ENCODE measurements at places on chromosomes 3 and 15.

DNA sequence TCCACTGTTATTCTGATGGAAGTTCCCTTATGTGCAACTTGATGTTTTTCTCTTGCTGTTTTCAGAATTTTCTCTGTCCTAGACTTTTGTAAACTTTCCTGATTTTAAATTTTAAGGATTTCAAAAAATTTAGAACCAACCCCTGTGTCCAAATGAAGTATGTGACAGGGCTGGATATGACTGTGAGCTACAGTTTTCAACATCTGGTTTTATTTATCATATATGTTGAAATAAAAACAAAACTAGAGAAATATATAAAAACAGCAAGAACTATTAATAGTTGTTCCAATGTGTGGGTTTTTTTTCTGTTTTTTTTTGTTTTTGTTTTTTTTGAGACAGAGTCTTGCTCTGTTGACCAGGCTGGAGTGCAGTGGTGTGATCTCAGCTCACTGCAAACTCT, 47.4 kb upstream of the PSMD6 start:
- no peak for DNase-seq

DNA sequence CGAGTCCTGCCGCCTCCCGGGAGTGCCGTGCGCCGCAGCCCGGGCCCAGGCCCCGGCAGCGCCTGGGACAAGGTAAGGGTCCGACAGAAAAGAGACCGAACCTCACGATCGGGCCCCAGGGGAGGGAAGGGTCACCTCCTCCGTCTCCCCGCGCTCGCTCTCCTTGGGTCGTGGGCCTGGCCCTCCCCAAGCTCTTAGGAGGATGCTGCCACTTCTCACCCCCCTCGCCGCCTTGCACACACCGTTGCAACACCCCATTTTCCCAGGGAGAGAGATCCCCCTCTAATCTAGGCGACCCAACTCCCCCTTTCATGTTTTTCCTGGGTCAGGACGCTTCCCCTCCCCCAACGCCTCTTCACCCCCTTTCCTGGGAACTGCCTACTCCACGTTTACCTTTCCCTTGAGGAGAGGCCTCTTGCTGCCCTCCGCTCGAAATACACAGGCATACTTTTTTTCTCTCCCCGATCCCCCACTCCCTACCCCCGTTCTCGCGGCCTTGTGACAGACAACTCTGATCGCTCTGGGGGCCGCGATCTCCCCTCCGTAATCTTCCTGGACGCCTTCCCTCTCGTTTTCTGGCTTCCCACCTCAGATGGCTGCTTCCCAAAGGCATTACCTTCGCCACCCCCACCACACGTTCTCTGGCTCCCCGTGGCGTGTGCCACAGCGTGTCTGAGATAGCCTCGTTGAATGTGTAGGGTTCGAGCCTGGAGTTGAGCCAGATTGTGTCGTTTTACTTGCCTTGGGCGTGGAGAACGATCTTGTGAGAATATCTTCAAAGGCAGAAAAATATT, 688 bp downstream of the SETD5 start:
- no peak for DNase-seq

GRCh38 chr3:21520106-21520963, 230.7 kb downstream of the ZNF385D start:
- DNase-seq: no peak

DNA sequence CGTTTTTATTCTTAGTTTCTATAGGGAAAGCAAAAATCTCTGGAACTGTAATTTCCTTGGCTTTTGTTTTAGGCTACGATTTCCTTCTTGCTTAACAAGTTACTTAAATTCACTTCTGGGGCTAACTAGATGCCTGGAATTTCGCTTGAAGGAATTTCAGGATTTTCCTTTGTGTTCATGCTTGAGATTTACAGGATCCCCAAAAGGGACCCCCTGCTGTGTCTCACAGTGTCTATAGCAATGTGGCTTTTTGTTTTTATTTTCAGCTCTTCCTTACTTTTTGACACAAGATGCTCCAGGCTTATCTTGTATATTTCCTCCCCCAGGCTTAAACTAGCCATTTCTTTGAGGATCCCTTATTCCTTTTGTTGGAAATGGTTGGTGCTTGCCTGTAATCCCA, 95.5 kb upstream of the DPPA4 start:
- DNase-seq: no peak

DNA sequence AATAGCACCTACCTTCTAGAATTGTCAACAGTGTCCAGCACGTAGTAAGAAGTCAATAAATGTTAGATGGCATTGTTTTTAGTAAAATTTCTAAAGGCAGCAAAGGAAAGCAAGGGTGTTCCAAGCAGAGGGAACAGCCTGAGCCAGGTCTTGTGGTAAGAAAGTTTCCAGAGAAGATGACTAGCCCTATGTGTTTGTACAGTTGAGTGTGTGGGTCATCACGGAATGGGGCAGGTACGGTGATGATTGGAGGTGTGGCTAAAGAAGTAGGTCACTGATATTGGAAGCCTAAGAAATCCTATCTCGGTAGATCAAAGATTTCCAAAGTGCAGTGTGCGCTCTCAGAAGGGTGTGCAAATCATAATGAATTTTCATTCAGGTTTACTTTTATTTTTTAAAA, 94.2 kb upstream of the BCL6 start:
- DNase-seq: no peak

GRCh38 chr3:184560531-184560930, 1.1 kb upstream of the EPHB3 start:
- no peak for DNase-seq

- DNase-seq: peak; percentile 63
Observed at GRCh38 chr3:48478626-48479555, 25.1 kb downstream of the SHISA5 start.

DNA sequence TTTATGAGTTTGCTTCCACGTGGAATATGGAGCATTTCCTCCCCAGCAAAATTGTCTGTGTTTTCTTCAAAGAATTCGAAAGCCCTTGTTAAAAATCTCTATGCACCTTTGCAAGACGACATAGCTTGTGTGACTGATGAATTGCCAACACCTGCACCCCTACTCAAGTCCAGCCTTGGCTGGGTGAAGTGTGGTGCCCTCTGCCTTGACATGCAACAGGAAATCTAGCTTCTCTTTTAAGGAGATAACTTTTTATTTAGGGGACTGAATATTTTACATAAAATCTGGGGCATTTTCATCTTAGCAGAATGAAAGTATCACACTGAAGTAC, 647 bp downstream of the HMG20A start:
- DNase-seq: no peak

DNA sequence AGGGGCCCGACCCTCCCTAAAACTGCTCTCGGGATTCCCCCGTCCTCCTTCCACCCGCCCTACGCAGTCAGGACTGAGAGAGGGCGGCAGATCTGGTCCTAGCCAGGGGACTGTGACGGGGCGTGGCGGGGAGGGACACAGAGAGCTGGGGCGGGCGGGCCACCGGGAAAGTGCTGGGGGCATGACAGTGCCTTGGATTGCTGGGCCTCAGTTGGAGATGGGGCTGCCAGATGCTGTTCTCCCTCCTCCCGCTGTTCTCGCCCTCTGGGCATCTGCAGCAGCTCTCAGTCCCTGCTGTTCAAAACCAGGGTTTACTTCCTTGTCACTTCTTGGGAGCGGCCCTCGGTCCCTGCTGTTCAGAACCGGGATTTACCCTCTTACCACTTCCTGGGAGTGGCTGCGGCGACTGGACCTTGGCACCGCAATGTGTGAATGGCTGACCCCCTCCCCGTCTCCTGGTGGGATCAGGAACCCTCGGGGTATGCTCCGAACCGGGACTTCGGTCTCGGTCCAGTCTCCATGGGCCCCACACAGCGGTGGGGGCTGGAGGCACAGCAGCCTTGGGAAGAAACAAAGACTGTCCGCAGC, 1.8 kb upstream of the RPP25 start:
- peak; percentile 23 for DNase-seq
